ENCODE measurements at places on chromosomes 6 and 20. TPM values are rescaled to one million over a fixed set of nuclear protein-coding genes. Genes with fewer than 3 reads are reported as not detected.

The OR2H1 gene
- total RNA-seq = not detected

The PI16 gene
- total RNA-seq = 1.1 TPM

The LY6G6F gene
- total RNA-seq = not detected

The KHDC1L gene
- total RNA-seq = not detected

The PGM3 gene
- total RNA-seq = 20.7 TPM

The SIRPG gene
- 28.5 TPM for total RNA-seq

The GDAP1L1 gene
- total RNA-seq = not detected

The CLPSL1 gene
- not detected for total RNA-seq

The ZC3H12D gene
- 124 TPM for total RNA-seq

The LAMA2 gene
- total RNA-seq = 0.48 TPM

The LY6G6D gene
- not detected for total RNA-seq

The DSP gene
- total RNA-seq = 0.07 TPM

The EYS gene
- total RNA-seq = not detected

The CD109 gene
- total RNA-seq = 7.2 TPM

The CTCFL gene
- not detected for total RNA-seq

The COL19A1 gene
- total RNA-seq = 0.02 TPM

The PRDM1 gene
- total RNA-seq = 70.9 TPM

The AGPAT4 gene
- total RNA-seq = 4.7 TPM

The RAB44 gene
- total RNA-seq = 0.05 TPM

The SLC22A23 gene
- 1.0 TPM for total RNA-seq

The TNXB gene
- total RNA-seq = 5.2 TPM

The IL17F gene
- total RNA-seq = 113 TPM

The VGLL2 gene
- total RNA-seq = not detected

Data from activated CD4-positive, alpha-beta memory T cell treated with anti-CD3 and anti-CD28 coated beads for 36 hours (primary cell).